ENCODE measurements at places on chromosomes 16 and 17.

DNA sequence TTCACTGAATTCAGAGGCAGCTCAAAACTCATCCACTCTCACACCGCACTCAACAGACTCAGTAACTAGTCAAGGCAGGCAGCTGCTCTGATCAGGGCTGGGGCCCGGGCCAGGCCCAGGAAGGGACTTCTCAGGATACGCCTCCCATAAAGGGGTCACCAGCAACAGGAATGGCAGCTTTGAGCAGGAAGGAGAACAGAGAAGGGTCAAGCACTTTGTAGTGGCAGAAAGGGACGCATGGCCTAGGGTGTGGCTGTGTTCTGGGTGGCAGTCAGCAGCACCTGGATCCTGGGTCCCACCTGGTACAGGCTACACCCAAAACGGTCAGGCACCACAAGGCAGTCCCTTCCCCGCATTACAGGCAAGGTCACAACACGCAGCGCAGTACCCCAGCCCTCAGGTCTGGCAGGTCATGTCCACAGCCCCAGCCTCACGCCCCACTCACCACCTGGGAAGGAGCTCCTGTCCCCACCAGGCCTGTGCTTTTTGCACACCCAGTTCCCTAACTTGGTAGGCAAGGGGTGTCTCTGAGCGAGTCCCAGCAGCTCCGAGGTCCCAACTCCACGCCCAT lies 99.7 kb downstream of the ZNF778 start:
- no peak for DNase-seq

DNA sequence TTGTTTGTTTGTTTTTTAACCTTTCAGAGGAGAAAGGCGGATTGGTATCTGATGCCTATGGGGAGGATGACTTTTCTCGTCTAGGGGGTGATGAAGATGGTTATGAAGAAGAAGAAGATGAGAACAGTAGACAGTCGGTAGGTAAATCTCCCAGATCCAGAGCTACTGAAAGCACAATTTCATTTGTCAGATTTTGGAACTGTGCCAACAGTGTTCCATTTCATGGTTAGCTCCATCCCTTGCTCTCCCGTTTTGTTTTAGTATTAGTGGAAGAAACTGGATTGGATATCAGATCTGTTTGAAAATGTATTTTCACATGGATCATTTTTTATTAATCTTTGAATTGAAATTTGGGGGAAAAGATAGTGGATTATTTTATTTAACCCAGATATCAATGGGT lies 1.4 kb downstream of the SAP30BP start:
- DNase-seq: no peak

DNA sequence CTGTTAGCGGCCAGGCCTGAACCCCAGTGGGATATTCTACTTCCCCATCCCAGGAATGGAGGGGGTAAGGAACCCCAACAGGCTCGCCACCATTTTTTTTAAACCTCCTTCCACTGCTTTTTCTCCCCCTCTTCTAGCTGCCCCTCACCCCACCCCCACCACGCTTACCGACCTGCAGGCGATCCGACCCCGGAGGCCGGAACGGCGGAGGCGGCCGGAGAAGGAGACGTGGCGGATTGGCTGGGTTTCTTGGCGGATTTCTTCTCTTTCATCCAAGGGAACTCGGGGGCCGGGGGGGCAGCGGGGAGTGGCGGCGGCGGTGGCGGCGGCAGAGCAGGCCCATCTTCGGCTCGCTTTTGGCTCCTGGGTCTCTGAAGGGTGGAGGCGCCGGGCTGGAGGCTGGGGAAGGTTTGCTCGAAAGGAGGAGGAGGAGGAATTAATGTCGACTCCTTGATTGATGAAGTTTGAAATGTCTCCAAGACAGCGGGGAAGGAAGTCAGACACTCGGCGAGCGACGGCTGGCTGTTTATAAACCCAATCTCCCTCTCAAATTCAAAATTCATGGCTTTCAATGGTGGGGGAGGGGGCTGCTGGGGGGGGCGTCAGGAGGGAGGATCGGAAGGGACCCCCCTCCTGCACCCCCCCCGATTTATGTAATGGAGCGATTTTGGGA lies 424 bp downstream of the HOXB2 start:
- DNase-seq: peak; percentile 82

DNA sequence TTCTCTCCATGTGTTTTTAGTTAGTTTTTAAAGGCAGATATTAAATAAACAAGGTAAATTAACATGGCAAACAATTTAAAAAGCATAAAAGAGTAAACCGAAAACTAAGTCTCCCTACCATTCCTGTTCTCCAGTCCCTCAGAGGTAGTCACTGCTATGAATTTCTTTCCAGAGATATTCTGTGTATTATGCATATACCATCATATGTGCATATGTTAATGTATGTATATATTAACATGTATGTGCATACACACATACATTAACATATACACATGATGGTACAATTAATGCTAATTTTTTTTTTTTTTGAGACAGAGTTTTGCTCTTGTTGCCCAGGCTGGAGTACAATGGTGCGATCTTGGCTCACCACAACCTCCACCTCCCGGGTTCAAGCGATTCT lies 32.5 kb downstream of the TANGO6 start:
- DNase-seq: no peak

GRCh38 chr17:60888812-60889709 lies 211.4 kb downstream of the BCAS3 start:
- peak; percentile 33 for DNase-seq

DNA sequence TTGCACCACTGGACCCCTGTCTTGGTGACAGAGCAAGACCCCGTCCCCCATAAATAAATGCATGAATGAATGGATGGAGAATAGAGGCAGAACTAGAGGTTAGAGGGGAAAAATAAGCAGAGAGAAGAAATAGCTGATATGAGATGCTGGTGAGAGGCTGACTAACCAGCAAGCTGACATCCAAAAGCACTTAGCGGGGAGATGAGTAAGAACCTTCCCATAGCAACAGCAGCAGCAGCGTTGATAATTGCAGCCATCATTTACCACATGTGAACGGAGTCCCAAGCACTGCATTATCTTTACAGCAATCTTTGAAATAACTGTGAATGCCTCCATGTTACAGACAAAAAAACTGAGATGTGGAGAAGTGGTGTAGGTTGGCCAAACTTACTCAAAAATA lies 777.3 kb upstream of the EEF2KMT start:
- no peak for DNase-seq
